ENCODE measurements at places on chromosomes 4 and X.

DNA sequence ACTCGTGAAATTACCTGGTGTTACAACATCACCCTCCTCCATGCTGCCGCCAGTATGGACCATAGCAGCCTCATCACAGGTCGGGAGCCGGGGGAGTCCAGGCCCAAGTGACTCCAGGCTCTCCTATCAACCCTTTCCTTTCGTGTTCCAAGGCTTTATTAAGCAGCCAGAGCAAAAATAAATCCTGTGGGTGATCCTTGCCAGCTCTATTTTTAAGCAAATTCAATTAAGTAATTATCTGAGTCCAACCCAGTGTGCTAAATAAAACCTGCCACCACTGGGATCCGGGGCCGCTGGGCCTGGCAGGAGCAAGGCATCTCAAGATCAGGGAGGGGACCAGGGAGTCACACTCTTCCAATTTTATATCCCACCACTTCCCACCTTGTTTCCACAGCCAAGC lies 80.7 kb upstream of the PRPS1 start:
- DNase-seq: no peak

DNA sequence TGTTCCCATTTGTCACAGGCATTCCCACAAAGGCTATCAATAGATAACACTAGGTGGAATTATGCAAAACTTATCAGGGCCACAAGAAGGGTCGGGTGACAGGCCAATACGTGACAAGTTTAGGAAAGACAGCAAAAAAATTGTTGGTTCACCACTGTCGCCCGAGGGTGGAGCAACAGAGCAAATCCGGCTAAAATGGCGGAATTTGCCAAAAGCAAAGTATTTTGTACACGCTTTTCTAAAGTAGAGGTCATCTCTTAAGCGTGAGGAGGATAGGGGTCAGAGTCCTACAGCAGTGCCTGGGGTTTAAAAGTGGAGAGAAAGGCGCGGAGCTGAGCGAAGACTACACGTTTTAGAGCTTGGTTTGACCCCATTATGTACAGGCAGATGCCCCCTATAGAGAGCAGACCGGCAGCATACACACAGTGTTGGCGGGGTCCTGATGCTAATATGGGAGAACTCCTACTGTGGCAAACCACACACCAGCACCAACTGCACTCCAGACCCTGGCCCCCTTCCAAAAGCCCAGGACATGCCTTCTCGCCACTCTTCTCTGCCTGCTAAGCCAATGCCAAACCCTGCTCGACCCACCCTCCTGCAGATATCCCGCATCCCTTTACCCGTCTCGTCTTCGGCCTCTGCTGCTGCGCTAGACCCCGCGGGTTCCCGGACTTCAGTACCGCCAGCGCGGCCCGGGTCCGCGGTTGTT lies 733 bp downstream of the CCNA2 start:
- DNase-seq: no peak

GRCh38 chrX:135384161-135384836 lies 37.4 kb upstream of the SMIM10L2A start:
- DNase-seq: no peak

- DNase-seq: no peak
Observed at GRCh38 chrX:132876523-132877338, 81.7 kb downstream of the HS6ST2 start.

DNA sequence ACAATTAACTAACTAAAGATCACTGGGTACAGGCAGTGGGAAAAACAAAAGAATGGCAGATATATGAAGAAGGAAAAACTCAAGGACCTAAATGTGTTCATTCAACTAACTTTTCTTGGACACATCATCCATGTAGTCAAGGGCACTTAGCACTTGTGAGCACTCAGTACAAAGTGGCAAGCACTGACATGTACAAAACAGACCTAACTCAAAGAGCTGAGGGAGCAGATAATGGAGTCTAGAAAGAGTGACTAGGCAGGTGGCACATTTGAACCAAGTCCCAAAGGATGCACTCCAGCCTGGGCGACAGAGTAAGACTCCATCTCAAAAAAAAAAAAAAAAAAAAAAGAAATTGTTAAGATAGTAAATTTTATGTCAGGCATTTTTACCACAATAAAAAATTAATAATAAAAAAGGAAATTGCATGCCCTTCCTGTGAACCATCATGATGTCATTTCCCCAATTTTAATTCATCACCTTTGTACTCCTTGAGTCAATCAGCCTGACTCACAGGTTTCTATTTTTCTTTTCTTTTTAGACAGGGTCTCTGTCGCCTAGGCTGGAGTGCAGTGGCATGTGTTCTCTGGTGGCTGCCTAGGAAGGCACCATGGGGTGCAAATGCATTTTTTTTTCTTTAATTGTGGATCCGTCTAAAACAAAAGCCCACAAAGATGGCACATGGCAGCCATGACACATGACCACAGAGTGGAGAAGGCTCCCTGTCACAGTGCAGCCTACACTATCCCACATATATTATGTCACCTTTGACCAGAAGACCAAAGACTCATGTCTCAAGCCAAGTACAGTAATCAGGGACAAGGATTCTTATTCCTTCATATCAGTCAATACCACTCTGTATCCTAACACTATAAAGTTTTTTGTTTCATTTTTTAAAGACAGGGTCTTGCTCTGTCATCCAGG lies 91.9 kb downstream of the CHST7 start:
- DNase-seq: no peak

DNA sequence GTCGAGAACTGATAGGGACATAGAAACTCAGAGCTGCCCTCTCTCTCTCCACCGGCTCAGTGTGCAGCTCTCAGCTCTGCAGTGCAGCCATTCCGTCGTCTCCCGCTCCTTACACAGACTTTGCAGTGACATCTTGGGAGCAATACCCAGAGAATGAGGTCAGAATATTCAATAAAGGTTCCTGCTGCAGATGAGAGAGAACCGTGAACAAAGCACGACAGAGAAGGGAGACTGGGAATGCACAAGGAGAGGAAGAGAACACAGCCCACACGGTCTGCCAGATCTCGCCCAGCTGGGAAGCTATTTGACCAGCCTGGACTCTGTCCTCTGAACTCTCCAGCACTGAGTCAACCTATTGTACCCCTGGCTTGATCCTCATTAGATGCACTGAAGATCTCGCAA lies 118.0 kb upstream of the PPARGC1A start:
- DNase-seq: peak; percentile 24

DNA sequence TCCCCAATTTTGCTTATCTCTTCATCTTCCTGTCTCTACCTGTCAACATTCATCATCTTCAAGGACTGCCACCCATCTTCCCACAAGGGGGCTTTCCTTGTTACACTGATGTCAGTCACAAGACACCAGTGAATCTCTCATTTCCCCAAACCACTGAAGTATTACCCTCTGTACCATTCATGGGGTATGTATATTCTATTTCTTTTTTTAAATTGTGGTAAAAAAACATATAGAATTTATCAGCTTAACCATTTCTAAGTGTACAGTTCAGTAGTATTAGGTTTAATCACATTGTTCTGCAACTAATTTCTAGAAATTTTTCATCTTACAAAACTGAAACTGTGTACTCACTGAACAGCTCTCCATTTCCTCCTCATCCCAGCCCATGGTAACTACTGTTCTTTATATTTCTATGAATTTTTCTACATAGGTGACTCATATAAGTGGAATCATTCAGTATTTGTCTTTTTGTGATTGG lies 98.6 kb downstream of the LARP7 start:
- no peak for DNase-seq

DNA sequence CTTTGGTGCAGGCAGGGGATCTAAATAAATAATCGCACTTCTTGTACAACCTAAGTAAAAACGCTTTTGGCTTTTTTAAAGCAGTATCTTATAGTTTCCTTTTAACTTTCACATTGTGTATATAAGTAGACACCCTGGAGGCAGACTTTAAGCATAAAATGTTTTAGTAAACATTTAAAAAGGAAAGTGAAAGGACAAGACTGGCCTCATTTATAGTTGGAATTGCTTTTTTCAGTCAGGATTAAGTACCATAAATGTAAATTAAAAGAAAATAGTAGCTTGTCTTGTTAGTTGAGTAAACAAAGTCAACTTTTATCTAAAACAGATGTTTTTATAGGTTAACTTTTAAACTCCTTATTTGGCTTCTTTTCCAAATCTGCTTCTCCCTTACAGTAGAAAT lies 39.7 kb downstream of the PTPN13 start:
- no peak for DNase-seq

- DNase-seq: no peak
Observed at GRCh38 chr4:101678180-101678579, 112.3 kb upstream of the BANK1 start.

GRCh38 chr4:13162886-13163285 lies 321.3 kb downstream of the RAB28 start:
- DNase-seq: no peak

GRCh38 chrX:14598330-14598729 lies 69.0 kb downstream of the GLRA2 start:
- DNase-seq: no peak

- no peak for DNase-seq
Observed at GRCh38 chr4:108637856-108638255, 12.5 kb upstream of the OSTC start.

DNA sequence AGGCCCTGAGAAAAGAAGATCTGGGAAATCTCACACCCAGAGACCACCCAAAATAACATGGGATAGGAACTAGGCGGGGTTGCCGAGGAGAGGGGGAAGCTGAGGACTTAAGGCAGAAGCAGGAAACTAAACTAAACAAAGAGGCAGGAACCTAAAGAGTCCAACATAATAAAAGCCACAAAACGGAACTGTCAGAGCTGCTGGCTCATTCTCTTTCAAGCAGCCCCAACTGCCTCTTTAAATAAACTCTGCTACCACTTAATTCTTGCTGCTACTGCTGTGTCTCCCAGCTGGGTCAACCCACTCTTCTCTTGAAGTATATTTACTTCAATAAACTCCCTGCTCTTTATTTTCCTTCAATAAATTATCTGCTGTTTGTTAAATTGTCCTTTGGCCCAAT lies 44.5 kb downstream of the MAGEB16 start:
- peak; percentile 29 for DNase-seq

DNA sequence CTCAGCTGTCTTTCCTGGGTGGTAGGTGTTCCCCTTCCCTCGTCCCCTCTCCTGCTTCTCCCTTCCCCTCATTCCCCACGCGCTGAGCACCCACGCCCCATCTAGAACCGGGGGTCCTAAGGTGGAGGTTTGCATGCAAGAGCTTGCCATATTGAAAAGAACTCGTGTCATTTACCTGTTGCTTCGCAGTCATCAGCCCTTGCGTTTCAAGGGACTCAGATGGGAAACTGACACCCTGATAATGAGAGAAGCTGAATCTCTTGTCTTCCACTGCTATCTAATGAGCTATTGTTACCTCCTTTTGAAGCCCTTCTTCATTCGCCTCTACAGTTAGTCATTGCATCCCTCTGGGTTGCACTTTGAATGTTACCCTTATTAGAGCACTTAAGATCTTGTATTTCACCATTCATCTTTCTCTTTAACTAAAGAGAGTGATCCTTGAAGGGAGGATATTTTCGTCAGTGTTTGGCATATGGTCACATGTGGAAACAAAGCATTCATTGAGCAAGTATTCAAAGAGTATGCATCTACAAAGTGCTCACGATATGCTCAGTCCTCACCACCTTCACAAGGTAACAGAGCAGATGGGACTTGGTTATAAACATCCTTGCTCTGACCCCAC lies 25.7 kb downstream of the ARL9 start:
- DNase-seq: no peak

GRCh38 chrX:132648895-132649294 lies 160.1 kb upstream of the MBNL3 start:
- no peak for DNase-seq

- DNase-seq: no peak
Observed at GRCh38 chr4:26753187-26753586, 107.5 kb upstream of the STIM2 start.

DNA sequence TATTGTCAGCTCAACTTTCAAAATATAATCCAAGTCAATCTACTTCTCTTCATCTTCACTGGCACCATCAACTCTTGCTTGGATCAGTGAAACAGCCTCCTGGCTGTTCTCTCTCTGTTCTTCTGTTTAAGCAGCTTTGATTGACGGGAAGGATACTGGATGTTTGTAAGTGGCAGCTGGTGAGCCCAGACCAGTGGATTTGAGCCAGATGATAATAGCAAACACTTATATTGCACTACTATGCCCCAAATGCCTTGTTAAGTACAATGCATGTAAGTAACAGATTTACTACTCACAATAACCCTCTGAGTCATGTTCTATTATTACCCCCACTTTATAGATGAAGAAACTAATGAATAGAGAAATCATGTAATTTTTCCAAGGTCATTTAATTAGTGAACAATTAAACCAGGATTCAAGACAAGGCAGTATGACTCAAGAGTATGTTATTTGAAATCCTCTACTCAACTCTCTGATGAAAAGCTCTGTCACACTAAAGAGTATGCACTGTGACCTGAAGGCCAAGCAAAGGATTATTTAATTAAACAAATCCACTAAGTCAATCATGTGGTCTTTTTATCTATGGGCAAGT lies 44.8 kb downstream of the SPANXN3 start:
- DNase-seq: no peak

DNA sequence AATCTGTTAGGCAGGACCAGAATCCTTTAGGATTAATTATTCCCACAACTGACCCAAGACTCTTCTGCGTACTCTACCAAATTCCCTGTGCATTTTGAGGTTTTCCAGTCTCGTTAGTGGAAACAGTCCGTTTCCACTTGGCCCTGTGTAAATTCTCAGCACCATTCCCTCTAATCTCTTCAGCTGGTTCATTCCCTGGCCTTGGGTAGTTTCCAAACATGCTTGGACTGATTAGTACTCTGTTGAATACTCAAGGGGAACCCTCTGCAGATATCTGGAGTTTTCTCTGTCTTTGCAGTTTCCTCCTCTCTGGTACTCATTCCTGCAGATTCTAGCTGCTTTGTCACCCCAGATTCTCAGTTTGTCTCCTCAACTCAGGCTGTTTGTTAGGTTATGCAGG lies 80.4 kb downstream of the ZFX start:
- no peak for DNase-seq

GRCh38 chrX:55640854-55641253 lies 17.7 kb downstream of the FOXR2 start:
- no peak for DNase-seq

DNA sequence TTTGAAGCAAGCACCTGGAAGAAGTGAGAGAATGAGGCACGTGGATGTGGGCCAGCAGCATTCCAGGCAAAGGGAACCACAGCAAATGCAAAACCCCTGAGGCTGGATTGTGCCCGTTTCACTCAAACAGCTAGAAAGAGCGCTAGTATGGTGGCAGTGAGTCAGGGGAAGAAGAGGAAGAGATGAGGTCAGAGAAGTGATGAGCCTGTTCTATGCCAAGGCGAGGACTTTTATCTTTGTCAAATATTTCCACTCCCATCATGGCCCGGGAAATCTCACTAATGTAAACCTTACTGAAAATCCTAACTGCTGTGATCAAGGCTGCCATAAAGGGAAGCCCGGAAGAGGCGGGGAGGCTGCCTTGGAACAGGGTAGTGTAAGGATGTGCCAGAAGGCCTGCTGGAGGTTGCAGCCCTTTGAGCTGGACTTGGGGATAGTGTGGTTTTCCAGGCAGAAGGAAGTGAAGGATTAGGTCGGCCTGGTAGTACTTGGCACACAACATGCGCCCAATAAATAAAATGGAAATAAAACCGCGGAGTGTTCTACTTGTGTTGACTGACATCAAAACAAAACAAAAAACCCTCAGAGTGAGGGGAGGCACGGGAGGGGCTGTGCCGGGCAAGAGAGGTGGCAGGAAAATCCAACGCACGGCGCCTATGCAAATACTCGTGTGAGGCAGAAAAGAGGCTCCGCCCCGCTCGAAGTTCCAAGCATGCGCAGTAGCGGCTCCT lies 1.2 kb upstream of the CDK16 start:
- no peak for DNase-seq

GRCh38 chrX:97845451-97845850 lies 961.7 kb downstream of the RPA4 start:
- no peak for DNase-seq

Measured in globus pallidus (tissue), 1 donor.